ENCODE measurements at places on chromosomes 4 and X.
A peak's percentile ranks its signal among the peaks of the same experiment; 100 is the strongest.

GRCh38 chr4:147332091-147332490 is 148.8 kb upstream of the EDNRA start:
- no peak for DNase-seq

- DNase-seq: no peak
Observed at GRCh38 chr4:168514249-168514852, 17.5 kb downstream of the PALLD start.

- no peak for DNase-seq
Observed at GRCh38 chr4:71167083-71167482, 171.7 kb upstream of the SLC4A4 start.

GRCh38 chr4:122833999-122834398 is 7.4 kb downstream of the FGF2 start:
- DNase-seq: no peak

DNA sequence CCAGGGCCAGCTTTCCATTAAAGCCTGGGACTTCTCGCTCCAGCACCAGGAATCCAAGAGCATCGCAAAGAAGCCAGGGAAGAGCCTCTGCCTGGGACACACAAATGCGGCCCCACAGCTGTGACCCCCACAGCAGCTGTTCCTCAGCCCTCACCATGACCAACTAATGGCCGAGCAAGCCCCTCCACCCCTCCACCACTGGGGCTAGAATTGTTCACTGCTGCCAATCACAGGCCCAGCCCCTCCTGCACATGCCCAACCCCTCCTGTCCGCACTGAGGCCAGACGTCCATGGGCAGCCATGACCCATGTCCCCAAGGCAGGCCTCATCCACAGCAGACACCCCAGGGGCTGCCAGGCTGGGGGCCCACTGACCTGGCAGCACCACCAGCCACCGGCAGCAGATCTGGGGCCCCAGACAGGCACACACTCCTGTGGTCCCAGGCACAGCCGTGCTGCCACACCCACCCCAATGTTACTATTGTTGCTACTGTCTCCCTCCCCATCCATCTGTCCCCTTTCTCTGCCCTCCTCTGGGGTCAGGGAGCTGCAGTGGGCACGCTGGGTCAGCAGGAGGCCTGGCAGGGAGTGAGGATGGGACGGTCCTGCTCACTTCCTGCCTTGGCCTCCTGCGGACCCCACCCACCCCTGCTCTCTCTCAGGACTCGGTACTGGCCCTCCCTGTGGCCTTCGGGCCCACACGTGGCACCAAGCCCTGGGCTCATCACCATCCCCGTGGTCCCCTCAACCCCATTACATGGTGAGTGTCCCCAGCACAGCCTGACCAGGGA is 56.0 kb downstream of the ZFYVE28 start:
- DNase-seq: no peak

- no peak for DNase-seq
Observed at GRCh38 chr4:7632971-7633370, 198.2 kb upstream of the PSAPL1 start.

- DNase-seq: no peak
Observed at GRCh38 chrX:49976682-49977197, 54.3 kb downstream of the CLCN5 start.

DNA sequence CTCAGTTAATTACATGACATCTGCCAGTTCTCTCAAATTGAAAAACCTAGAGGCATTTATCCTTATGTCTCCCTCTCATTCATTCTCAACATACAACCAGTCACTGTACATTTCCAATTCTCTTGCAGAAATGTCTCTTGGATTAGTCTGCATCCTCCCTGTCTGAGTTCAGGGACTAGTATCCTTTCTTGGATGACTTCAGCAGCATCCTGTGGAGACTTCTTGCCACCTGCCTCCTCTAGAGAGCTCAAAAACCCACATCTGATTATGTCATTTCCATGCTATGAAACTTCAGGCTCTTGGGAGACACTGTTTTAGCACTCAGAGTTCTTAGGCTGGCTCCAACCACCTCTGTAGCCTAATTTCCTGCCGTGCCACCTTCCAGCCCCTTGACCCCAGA is 515.1 kb upstream of the DIPK2B start:
- no peak for DNase-seq

GRCh38 chr4:165293061-165293460 is 34.4 kb upstream of the MSMO1 start:
- DNase-seq: no peak

- DNase-seq: no peak
Observed at GRCh38 chrX:17792826-17793225, 55.5 kb downstream of the SCML1 start.

DNA sequence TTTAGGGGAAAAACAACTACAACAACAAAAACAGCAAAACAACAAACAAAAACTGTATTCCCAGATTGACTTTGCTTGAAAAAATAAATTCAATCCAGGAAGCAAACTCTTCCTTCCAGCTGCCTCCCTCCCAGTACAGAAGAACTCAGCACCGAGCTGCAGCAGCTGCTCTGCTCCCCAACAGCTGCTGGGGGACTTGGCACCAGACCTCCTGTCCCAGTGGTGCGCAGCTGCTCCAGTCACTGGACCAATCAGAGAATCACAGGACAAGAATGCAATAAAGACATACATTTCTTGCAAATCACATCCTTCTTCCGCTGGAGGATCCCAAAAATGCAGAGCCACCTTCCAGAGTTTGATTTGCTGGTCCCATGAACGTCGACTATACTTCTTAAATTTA is 11.8 kb upstream of the FAM53A start:
- DNase-seq: no peak

- DNase-seq: no peak
Observed at GRCh38 chrX:22534643-22535042, 261.9 kb downstream of the CBLL2 start.

- no peak for DNase-seq
Observed at GRCh38 chrX:70226048-70226447, 8.4 kb upstream of the AWAT1 start.

GRCh38 chr4:1047106-1047975 is 35.9 kb downstream of the FGFRL1 start:
- no peak for DNase-seq

DNA sequence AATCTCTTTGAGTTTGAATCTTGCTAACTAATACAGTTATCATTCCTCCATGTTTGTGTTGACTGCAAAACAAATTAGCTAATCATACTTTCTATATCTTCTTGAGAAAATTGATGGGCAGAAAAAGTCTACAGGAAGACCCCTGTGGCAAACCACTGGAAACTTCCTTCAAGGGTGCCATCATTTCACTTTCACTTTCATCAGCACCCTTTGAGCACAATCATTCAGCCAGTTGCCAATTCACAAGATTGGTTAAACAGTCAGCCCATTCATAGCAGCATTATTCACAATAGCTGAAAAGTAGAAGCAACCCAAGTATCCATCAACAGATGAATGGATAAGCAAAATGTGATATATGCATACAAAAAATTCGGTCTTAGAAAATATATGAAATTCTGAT is 101.5 kb downstream of the CCDC160 start:
- peak; percentile 3 for DNase-seq

DNA sequence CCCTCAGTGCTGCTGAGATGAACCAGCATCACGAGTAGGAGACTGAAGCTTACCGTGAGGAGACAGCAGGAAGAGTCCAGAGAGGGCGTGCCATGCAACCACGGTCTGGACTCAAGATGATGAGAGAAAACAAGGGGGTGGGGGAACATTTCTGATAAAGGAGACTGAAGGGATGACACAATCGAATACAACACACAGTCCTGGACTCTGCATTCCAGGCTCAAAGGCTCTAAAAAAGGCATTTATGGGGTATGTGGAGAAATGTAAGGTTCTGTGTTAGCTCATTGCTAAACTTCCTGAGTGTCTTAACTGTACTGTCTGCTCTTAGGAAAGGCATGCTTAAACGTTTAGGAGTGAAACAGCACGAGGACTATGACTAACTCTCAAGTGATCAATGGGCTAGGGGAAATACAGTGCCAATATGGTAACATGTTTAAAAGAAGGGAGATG is 20.6 kb upstream of the IRAK1 start:
- no peak for DNase-seq

DNA sequence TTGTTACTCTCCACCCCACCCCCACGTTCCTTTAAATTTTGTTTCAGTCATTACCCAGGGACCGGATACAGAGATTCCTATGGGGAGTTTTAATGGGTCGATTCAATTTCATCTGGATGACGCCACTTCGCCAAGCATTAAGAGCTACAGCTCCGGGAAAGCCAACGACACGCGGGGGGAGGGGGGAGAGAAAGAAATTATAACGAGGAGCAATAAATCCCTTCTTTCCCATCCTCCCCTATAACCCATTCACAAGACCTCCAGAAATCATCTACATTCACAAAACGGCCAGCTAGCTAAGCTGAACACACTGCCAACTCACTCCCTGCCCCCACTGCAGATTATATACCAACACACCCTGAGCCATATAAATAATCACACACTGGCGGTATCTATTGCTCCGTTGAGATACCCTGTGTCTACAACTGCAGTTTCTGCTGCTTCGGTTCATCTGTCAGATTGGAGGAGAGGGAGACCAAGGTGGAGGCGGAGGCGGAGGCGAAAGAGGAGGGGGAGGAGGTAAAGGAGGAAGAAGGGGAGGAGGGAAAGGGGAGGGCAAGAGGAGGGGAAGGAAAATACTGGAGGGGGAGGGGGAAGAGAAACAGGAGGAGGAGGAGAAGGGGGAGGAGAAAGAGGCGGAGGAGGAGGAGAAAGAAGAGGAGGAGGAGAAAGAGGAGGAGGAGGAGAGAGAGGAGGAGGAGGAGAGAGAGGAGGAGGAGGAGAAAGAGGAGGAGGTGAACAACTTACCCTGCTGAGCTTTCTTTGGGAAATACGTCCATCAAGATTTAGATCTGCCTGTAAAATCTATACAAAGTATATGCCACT is 113.9 kb upstream of the VAMP7 start:
- DNase-seq: no peak

GRCh38 chr4:41725254-41725653 is 23.3 kb downstream of the PHOX2B start:
- DNase-seq: no peak

DNA sequence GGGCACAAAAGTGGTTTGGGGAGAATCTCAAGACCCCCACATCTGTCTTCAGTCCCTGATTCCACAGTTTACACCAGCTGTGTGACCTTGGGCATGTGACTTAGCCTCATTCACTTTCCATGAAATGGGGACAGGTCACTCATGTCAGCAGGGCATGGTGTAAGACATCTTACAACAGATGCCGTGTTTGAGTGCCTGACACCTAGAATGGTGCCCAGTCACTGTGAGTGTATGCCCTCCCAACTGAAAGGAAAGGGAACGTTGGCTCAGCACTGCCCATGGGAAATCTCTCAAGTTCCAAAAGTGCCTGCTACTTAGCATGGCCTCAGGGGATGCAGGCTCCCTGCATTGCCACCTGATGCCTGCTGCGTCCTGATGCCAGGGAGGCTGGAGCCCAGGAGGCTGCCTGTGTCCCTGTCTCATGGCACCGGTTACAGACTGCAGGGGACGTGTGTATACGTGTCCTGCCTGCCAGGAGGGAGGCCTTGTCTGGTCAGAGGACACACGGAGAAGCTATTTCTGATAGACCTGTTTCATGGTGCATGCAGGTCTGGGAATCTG is 32.2 kb downstream of the RNF4 start:
- no peak for DNase-seq

DNA sequence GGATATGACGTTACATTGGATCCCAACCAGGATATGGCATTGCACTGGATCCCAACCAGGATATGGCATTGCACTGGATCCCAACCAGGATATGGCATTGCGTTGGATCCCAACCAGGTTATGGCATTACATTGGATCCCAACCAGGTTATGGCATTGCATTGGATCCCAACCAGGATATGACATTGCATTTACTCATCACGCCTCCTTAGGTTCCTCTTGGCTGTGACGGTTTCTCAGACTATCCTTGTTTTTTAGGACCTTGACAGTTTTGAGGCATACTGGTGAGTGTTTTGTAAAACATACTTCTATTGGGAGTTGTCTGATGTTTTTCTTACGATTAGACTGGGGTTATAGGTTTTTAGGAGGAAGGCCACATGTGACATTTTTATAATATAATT is 5.4 kb upstream of the ACSL1 start:
- no peak for DNase-seq

DNA sequence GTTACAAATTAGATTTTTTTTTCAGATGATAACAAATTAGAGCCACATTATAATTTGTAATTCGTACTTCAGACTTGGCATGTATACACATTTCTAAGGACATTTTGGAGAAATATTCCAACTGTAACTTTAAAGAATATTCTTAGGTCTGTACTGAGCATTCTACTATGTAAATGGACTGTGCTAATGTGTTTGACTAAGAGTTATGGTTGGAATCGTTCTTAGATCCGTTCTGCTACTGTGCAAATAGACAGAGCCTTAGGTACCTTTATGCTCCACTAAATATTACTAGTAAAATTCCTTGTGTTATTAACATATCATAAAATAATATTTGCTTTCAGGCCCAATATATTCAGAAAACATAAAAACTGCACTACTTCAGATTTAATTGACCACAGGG is 1180.0 kb upstream of the TENM3 start:
- DNase-seq: no peak

- no peak for DNase-seq
Observed at GRCh38 chr4:107857741-107858140, 33.0 kb downstream of the SGMS2 start.

GRCh38 chrX:125492439-125492838 is 172.8 kb downstream of the TEX13C start:
- DNase-seq: no peak

DNA sequence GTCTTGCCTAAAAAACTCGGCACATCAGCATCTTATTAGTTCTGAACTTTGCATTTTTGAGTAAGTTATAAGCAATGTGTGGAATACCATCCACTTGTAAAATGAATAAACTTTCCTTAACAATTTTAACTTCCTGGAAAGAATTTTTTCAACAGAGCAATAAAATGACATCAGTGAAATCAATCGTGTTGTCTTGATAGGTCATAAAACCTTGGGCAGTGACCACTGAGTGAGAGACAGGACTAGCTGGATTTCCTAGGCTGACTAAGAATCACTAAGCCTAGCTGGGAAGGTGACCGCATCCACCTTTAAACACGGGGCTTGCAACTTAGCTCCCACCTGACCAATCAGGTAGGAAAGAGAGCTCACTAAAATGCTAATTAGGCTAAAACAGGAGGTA is 403.0 kb upstream of the CNKSR2 start:
- no peak for DNase-seq

GRCh38 chr4:6272863-6273660 is 3.4 kb downstream of the WFS1 start:
- no peak for DNase-seq

GRCh38 chrX:69179380-69179911 is 14.2 kb upstream of the PJA1 start:
- no peak for DNase-seq

- DNase-seq: no peak
Observed at GRCh38 chr4:90766837-90767236, 639.6 kb downstream of the CCSER1 start.

- no peak for DNase-seq
Observed at GRCh38 chrX:148470324-148470723, 30.1 kb upstream of the AFF2 start.

DNA sequence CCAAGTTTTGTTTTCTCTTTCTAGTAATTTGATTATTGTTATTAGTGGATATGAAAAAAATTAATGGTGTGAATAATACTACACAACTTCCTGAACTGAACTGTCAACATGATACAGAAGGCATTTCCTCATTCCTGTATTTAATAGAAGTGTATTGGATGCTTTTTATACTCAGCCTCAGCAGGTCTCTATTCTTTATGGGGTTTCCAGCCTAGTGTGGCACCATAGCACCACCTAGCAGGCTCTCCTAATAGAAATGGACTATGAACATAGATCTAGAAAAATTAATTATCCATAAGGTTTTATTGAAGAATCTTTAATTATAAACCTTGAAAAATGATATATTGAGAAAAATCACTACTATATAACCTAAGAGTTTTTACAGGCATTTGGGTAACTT is 52.4 kb downstream of the GLRB start:
- DNase-seq: no peak

Data from CD4-positive, alpha-beta T cell treated with Interferon alpha-2 for 1 hour (primary cell).